ENCODE measurements at places on chromosomes 13 and 19. TPM values are rescaled to one million over a fixed set of nuclear protein-coding genes. Genes with fewer than 3 reads are reported as not detected.

Gene GNG7
- 5.5 TPM for total RNA-seq

Gene C19orf38
- 7.4 TPM for total RNA-seq

Gene LRRC25
- 22.7 TPM for total RNA-seq

Gene PSENEN
- total RNA-seq = 51.0 TPM

Gene TMEM150B
- 23.9 TPM for total RNA-seq

Gene ZNF492
- total RNA-seq = 0.29 TPM

Gene IL12RB1
- total RNA-seq = 6.2 TPM

Gene BEST2
- not detected for total RNA-seq

Gene OSCAR
- total RNA-seq = 59.5 TPM

- DNase-seq = no peak
- no peak overlapping the region for H3K4me3 ChIP-seq
- no peaks in the 10 kb centered on the region for H3K27me3 ChIP-seq
- H3K4me1 ChIP-seq = peaks cover 71% of the 10 kb centered on the region
- H3K36me3 ChIP-seq = no peaks in the 10 kb centered on the region
Measured at GRCh38 chr19:2058570-2059421, 7.8 kb upstream of the MKNK2 start.

GRCh38 chr19:57905258-57905657 is 11.1 kb downstream of the ZNF417 start:
- no peak overlapping the region for H3K27ac ChIP-seq
- DNase-seq = no peak
- no peak overlapping the region for H3K4me3 ChIP-seq
- no peaks in the 10 kb centered on the region for H3K27me3 ChIP-seq

DNA sequence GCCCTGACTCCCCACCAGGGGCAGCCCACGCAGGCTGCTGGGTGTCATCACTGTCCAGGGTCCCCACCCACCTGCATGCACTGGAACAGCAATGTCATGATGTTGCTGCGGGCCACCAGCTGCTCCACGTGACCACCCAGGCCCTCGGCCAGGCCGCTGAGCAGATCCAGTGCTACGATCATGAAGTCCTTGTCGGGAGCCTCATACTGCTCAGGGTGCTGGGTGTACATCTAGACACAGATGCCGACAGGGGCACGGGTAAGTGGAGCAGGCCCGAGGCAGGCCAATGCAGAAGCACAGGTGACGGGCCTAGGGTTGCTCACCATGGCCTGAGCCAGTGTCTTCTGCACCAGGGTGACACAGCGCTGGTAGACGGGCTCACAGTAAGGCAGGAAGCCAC is 8.7 kb upstream of the FBXW9 start:
- no peak for DNase-seq
- H3K4me3 ChIP-seq = no peak overlapping the region
- no peak overlapping the region for H3K27ac ChIP-seq

DNA sequence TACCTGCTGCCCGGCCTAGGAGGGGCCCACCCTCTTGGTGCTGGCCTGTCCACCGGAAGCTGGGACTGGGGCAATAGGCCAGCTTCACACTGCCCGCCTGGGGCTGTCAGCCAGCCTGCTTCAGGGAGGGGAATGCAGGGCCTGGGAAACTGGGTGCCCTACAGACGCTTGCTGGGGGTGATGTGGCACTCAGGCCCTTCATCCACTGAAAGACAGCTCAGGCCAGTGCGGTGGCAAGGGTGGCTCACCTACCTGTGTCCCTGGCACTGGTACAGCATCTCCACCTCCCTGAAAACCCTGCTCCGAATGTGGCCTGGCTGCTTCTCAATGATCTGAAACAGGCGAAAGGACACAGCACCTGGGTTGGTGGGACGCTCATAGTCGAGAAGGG is 7.8 kb downstream of the MKNK2 start:
- peaks cover 91% of the 10 kb centered on the region for H3K36me3 ChIP-seq
- no peaks in the 10 kb centered on the region for H3K27me3 ChIP-seq
- no peak overlapping the region for H3K4me3 ChIP-seq
- peaks cover 75% of the 10 kb centered on the region for H3K4me1 ChIP-seq
- H3K27ac ChIP-seq = peak overlapping the region; percentile 86

- H3K36me3 ChIP-seq = peaks cover 53% of the 10 kb centered on the region
- no peaks in the 10 kb centered on the region for H3K27me3 ChIP-seq
- no peak overlapping the region for H3K4me3 ChIP-seq
- H3K27ac ChIP-seq = no peak overlapping the region
Measured at GRCh38 chr19:40336601-40336900, 11.6 kb downstream of the C19orf47 start.

GRCh38 chr13:113040597-113041292 is 64.8 kb upstream of the F7 start:
- no peaks in the 10 kb centered on the region for H3K36me3 ChIP-seq
- no peak overlapping the region for H3K27ac ChIP-seq
- no peaks in the 10 kb centered on the region for H3K4me1 ChIP-seq
- H3K4me3 ChIP-seq = no peak overlapping the region
- no peak for DNase-seq

- DNase-seq = no peak
- no peaks in the 10 kb centered on the region for H3K36me3 ChIP-seq
- H3K27me3 ChIP-seq = no peaks in the 10 kb centered on the region
- H3K27ac ChIP-seq = no peak overlapping the region
- no peak overlapping the region for H3K4me3 ChIP-seq
Measured at GRCh38 chr13:80256352-80256932, 84.5 kb downstream of the SPRY2 start.

- peak; percentile 87 for DNase-seq
- H3K36me3 ChIP-seq = peaks cover 38% of the 10 kb centered on the region
- peak overlapping the region; percentile 96 for H3K4me3 ChIP-seq
- no peaks in the 10 kb centered on the region for H3K4me1 ChIP-seq
- H3K27me3 ChIP-seq = peaks cover 28% of the 10 kb centered on the region
- H3K27ac ChIP-seq = peak overlapping the region; percentile 93
Measured at GRCh38 chr19:48390188-48391099, 907 bp downstream of the KDELR1 start.

DNA sequence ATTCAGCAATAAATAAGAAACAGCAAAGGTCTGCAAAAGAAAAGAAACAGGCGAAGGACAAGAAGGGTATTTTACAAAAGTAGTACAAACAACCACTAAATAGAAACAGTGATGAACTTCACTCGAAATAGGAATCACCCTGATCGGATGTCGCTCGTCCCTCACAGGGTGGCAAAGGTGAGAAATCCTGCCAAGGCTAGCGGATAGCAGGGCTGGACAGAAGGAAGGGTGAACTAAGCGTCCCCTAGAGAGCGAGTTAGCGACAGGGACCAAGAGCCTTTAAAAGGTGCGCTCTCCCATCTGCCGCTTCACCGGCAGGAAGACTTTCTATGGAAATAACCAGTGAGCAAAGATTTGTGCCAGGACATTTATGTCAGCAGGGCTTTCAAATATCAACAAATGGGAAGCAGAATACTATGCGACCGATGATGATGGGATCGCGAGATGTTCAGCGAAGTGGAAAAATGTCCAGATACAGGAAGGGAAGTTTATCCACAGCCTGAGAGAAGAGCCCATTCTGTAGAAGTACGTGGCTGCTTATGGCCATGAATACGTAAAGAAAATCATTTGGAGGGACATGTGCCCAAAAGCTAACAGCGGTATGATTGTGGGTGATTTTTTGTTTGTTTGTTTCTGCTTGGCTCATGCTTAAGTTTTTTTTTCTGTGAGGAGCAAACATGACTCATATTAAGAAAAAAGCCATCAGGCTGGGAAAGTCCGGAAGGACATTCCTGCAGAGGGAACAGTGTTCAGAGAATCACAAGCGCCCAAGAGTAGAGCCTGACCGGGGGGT is 18.9 kb downstream of the ELAVL1 start:
- peak overlapping the region; percentile 74 for H3K27ac ChIP-seq
- no peak overlapping the region for H3K4me3 ChIP-seq
- peaks cover 28% of the 10 kb centered on the region for H3K4me1 ChIP-seq
- H3K36me3 ChIP-seq = peaks cover 68% of the 10 kb centered on the region
- H3K27me3 ChIP-seq = no peaks in the 10 kb centered on the region
- no peak for DNase-seq

- H3K27ac ChIP-seq = no peak overlapping the region
- peaks cover 25% of the 10 kb centered on the region for H3K27me3 ChIP-seq
- no peaks in the 10 kb centered on the region for H3K4me1 ChIP-seq
- H3K36me3 ChIP-seq = no peaks in the 10 kb centered on the region
- DNase-seq = no peak
Measured at GRCh38 chr19:51729781-51730180, 6.0 kb upstream of the HAS1 start.

DNA sequence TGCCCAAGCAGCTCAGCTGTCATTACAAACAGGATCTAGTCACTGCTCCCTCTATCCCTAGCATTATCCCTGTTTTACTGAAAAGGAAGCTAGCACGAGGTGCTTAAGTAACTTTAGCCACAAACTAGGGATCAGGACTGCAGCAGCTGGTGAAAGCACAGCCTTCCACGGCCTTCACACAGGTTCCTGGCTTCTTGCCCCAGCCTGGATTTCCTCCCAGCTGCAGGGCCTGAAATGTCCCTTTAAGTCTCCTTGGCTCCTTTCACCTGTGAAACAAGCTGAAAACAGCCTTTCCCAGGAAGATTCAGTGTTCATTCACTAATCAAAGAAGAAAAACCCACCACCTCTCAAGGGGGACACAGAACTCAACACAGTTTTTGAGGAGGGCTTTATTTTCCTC is 754.5 kb downstream of the DIAPH3 start:
- DNase-seq = no peak
- no peak overlapping the region for H3K27ac ChIP-seq
- H3K4me1 ChIP-seq = no peaks in the 10 kb centered on the region
- H3K4me3 ChIP-seq = no peak overlapping the region
- no peaks in the 10 kb centered on the region for H3K27me3 ChIP-seq

DNA sequence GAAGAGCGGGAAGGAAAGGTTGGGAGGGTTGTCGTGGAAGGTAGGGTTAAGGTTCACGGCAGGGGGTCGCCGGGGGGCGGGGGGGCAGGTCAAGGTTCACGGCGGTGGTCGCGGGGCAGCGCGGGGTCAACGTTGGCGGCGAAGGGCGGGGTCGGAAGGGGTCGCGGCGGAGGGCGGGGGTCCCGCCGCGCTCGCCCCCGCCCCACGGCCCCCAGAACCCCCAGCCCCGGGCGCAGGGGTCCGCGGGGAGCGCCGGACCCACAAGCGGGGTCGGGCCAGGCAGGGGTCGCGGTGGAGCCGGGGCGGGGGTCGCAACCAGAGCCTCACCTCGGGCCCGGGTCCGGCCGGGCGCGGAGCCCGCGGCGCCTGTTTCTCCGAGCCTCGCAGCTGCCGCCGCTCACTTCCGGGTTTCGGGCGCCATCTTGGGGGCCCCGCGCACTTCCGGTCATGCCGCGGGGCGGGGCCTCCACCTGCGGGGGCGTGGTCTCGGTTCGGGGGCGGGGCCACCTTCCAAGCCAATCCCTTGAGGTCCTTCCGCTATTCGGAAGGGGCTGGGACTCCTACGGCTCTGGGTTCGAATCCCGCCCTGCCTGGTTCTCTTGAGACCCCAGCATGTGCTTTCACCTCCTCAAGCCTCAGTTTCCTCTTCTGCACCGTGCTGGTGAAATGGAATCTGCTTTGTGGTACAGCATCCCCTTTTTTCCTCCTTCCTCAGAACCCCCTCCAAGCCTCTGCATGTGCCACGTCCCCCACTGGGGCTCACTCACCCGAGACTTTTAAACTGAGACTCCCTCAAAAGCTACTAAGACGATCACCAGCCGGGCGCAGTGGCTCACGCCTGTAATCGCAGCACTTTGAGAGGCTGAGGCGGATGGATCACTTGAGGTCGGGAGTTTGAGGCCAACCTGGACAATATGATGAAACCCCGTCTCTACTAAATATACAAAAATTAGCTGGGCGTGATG is at the start of gene SBNO2:
Gene SBNO2, minus strand, starts transcription at position 424 of the 965 bp plus-strand sequence. CDS start 19,992 bp downstream, outside the sequence.
- H3K27ac ChIP-seq = peak within 1 kb of the TSS; percentile 95
- H3K36me3 ChIP-seq = no peaks in the 10 kb centered on the region
- peak; percentile 94 for DNase-seq
- peaks cover 43% of the 10 kb centered on the region for H3K4me1 ChIP-seq
- peak within 1 kb of the TSS; percentile 87 for H3K4me3 ChIP-seq

DNA sequence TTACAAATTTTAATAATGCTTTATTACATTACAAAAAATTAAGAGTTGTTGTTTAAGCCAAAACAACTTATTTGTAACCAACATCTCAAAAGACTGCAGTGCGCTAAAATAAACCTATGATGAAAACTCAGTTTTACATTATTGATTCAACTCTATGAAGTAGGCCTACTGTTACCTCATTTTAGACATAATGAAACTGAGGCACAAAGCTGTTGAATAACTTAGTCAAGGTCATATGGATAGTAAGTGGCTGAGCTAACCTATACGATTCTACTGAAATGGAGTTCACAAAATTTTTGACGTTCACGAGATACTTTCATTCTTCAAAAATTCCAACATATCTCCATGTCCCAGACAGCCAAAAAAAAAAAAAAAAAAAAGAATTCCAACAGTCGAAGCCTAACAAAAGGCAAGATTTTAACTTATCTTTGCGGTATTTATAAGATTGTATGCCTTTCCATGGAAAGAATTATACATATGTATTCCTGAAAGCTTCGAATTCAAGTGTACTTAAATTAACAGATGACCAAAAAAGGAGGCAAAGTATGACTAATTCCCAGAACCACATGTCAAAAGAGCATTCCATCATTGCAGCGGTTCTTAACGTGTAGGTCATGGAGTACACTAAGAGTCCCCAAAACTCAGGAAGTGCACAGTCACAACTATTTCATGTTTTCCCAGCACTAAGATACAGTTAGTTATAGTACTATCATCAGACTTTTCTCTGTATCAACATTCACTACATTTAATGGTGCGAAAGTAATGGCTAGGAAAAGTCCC is 69.4 kb downstream of the PSPC1 start:
- H3K27ac ChIP-seq = no peak overlapping the region
- no peaks in the 10 kb centered on the region for H3K27me3 ChIP-seq
- no peaks in the 10 kb centered on the region for H3K36me3 ChIP-seq
- no peak for DNase-seq

GRCh38 chr13:19590423-19590822 is 29.1 kb upstream of the TPTE2 start:
- no peak overlapping the region for H3K4me3 ChIP-seq
- no peaks in the 10 kb centered on the region for H3K36me3 ChIP-seq
- peaks cover 4% of the 10 kb centered on the region for H3K4me1 ChIP-seq
- DNase-seq = no peak
- H3K27ac ChIP-seq = no peak overlapping the region

DNA sequence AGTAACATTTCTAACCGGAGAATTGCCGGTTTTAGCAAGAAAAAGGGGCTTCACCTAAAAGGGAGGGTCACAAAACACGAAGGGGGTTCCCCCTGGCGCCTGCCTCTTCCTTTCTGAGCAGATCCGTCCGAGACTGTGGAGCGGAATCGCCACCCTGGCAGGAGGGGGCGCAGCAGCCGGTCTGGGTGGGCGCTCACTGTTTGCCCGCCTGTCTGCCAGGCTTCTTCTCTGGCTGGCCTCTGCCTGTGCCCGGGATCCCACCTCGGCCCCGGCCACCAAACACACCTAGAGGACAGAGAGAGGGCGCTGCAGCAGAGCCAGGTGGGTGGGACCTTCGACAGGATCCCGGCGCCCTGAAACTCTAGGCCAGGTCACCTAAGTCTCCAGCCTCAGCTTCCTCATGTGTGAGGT is 15.6 kb downstream of the LSM4 start:
- peak overlapping the region; percentile 97 for H3K27ac ChIP-seq
- H3K4me3 ChIP-seq = no peak overlapping the region
- no peaks in the 10 kb centered on the region for H3K27me3 ChIP-seq

All from upper lobe of right lung (tissue), 1 donor.